Fibroblast of pulmonary artery (primary cell): ENCODE measurements at places on chromosomes 4 and X.
A peak's percentile ranks its signal among the peaks of the same experiment; 100 is the strongest.

GRCh38 chrX:29665532-29665931, 549.8 kb upstream of the MAGEB2 start:
- DNase-seq: no peak

GRCh38 chrX:138742217-138742616, 30.7 kb upstream of the FGF13 start:
- no peak for DNase-seq

GRCh38 chr4:119299260-119299671, 22.7 kb downstream of the FABP2 start:
- DNase-seq: peak; percentile 18

GRCh38 chr4:143224255-143224654, 39.5 kb downstream of the USP38 start:
- no peak for DNase-seq

DNA sequence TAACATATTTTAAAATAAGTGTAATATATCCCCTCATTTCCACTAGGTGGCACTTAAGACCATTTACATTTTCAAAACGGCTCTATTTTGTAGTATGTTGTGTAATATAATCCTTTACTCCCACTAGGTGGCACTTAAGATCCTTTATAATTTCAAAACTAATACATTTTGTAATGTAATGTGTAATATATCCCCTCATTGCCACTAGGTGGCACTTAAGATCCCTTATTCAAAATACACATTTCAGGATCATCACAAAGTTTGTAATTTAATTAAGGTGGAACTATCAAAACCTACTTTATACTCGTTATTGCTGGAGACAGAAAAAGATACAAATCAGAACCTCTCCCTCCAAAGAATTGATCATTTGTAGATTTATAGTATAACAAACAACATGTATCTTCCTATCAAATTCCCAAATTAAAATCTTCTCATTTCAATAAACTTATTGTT, 132.5 kb downstream of the ARHGAP6 start:
- DNase-seq: peak; percentile 85

GRCh38 chr4:145487631-145488030, 6.0 kb downstream of the SMAD1 start:
- DNase-seq: no peak

DNA sequence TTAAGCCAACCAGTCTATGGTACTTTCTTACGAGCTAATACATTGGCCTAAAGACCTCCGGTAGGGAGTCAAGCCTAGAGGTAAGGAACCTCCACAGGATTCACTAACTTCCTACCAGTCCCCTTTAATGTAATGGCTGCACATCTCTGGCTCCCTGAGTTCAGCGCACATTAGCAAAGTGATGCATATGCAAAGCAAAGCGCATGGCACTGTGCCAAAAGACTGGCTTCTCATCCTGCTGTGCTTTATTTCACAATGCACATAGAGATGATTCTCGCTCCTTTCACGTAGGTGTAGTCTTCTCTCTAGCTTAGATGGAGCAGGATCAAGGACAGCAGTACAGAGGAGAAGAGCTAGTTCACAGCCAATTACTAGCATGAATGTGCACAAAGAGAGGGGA, 14.6 kb upstream of the CLTRN start:
- no peak for DNase-seq

GRCh38 chr4:4781936-4782707, 77.3 kb upstream of the MSX1 start:
- DNase-seq: peak; percentile 8

- no peak for DNase-seq
Measured at GRCh38 chrX:15203694-15204093, 66.2 kb downstream of the ASB9 start.

- DNase-seq: peak; percentile 16
Measured at GRCh38 chrX:134642386-134642785, 15.9 kb downstream of the PLAC1 start.

- DNase-seq: peak; percentile 77
Measured at GRCh38 chr4:156970501-156971164, 966 bp downstream of the PDGFC start.
